Tongue (tissue), 3 donors: ENCODE measurements at places on chromosomes 1 and 21. TPM values are rescaled to one million over a fixed set of nuclear protein-coding genes. Genes with fewer than 3 reads are reported as not detected.
A peak's percentile ranks its signal among the peaks of the same experiment; 100 is the strongest.

- no peak for DNase-seq
Measured at GRCh38 chr1:172375211-172375631, 45.3 kb upstream of the C1orf105 start.

GRCh38 chr1:12745992-12746323, at the start of gene CFAP107:
Gene CFAP107 (plus strand): TSS chr1:12746200. CDS start chr1:12746431, 231 bp downstream.
- peak; percentile 37 for DNase-seq

DNA sequence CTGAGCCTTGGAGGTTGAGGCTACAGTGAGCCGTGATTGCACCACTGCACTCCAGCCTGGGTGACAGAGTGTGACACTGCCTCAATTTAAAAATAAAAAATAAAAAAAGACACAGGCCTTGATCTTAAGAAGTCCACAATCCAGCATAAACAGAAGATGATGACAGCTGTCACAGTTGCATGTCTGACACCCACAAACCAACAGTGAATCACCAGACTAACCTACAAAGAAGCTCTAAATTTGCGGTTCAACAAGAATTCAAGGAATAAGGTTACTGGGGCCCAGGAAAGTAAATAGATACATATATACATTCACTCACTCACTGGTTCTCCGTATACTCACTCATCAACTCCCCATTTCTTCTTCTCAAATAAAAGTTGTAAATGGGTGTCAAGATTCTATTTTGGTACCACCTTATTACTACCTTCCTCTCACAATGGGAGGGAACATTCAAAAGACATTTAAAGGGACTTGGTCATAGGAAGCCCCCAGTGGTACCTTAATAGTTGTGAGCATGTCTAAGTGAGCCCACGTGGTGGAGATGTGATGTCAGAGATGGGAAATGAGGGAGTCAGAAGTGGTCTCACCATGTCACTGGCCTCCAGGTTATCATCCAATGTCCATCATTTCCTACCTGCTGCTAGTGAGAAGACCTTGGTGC, 66.9 kb upstream of the PRDX6 start:
- no peak for DNase-seq

- peak; percentile 79 for DNase-seq
Measured at GRCh38 chr1:72567521-72567920, 285.2 kb upstream of the NEGR1 start.

- DNase-seq, result no peak
Measured at GRCh38 chr1:117396074-117396473, 28.8 kb downstream of the MAN1A2 start.

DNA sequence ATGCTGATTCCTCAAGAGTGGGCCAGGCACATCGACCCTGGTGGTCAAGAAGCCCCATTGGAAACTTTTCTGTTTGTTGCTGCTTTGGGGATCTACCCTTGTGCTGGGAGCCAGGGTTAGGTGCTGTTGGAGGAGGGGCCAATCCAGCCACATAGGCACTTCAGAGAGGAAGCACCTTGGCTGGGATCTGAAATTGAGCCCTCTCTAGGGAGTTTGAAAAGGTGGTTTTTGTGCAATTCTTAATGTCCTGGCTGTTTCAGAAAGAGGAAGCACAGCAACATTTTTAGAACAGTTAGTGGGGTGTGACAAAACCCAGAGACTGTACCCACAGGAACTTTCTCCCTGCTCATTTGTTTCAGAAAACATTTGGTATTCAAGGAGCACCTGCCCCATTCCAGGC, 17.2 kb upstream of the BEND5 start:
- no peak for DNase-seq

CYP2J2 gene
- 24.1 TPM for total RNA-seq

DNA sequence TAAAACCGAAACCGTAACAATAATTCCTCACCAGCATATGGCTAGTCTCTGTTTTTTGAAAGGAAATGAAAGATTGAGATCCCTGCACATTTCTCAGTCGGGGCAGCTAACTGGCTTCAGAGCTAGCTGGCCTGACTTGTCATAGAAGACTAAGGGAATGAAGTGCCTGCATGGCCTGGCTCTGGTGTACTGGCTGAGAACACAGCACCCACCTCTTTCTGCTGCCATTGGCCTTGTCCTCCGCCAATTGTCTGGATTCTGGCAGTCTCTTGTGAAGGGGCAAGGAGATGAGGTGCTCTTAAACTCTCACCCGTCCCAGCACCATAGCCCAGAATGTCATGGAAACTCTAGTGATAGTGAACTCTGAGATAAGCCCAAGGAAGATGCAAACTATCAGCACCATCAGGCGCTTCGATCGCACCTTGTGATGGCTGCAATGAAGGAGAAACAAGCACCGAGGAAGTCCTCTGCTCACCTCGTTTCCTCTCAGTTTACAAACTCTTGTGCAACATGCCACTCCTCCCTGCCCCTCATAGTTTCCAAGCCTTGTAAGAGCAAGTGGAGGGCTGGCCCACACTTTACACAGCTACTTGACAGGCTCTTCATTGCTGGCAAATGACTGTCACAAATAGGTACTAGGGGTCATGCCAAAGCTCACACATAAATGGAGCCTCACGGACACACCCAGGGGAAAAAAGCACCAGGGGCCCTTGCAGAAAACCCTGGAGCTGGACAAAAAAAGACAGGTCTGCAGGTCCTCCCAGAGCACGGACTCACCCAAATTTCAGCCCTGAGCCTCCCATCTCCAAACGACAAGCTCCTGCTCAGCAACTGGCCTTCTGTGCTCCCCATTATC, 16.4 kb downstream of the INPP5B start:
- DNase-seq, result peak; percentile 30

AMPD1 gene
- total RNA-seq, result 31.1 TPM

GRCh38 chr1:217687511-217687910, 56.4 kb downstream of the SPATA17 start:
- DNase-seq, result no peak

SPATA21 gene
- total RNA-seq, result not detected

GIPC2 gene
- total RNA-seq, result 1.7 TPM

- DNase-seq, result no peak
Measured at GRCh38 chr1:3482378-3482849, 27.9 kb downstream of the ARHGEF16 start.

DNA sequence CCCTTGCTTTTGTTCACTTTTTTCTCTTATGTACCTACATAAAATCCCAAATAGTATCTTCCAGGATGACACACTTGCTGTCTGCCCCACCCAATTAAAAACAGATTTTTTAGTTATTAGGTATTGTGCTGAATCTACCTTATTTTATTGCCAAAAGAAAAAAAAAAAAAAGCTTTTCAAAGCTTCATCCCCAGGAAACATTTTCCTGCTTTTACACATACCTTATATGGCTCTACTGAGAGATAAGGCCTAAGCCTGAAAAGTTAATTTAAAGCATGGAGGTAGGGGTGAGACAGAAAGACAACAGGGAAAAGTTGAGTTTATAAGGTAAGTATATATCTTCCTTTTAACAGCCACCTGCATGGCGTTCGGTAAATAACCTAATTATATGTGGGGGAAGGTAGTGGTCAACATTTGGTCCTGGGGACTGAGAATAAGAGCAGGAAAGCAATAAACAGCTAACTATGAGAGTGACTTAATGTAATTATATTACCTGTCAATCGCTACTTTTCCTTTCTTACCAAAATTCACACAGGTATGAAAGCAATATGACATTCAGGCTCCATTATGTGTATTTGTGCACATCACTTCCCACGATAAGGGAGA, 54.6 kb upstream of the BOLA1 start:
- peak; percentile 1 for DNase-seq

DNA sequence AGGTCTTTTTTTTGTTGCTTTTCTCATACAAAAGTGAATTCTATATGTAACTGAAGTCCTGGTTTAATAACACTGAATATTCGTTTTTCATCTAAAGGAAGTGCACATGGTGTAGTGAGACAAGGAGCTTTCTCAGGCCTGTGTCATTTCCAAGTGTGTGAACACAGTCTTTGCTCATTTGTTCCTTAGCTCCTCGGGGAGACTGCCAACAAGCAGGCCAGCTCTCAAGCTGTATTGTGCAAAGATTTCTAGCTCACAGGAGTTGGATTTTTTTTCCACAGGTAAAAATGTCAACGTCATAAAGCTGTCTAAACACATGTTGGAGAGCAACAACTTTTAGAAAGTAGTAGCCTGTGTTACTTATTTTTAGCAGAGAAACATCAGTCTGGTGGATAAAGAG, 87.8 kb upstream of the S1PR1 start:
- peak; percentile 28 for DNase-seq

DNA sequence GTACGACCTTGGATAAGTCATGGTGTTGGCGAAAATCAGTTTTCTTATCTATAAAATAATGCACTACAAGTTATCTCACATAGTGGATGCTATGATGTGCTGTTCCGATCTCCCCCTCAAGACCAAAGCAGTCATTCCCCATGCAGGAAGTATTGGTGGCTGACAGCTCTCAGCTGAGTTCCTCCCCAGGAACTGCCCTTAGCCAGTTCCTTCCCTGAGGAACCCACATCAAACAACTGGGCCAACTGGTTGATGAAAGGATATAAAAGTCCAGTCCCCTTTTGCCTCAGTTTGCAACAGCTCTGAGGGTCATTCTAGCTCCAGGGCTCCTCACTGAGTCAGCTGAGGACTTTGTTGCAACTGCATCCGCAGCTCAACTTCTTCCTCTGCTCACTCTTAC, 16.1 kb upstream of the SLAMF1 start:
- no peak for DNase-seq

PRAMEF10 gene
- total RNA-seq, result not detected

AQP10 gene
- not detected for total RNA-seq

- DNase-seq, result peak; percentile 94
Measured at GRCh38 chr1:20493839-20494608, 8.0 kb upstream of the CAMK2N1 start.

SRM gene
- total RNA-seq, result 25.7 TPM

ZNF691 gene
- 12.8 TPM for total RNA-seq

DNA sequence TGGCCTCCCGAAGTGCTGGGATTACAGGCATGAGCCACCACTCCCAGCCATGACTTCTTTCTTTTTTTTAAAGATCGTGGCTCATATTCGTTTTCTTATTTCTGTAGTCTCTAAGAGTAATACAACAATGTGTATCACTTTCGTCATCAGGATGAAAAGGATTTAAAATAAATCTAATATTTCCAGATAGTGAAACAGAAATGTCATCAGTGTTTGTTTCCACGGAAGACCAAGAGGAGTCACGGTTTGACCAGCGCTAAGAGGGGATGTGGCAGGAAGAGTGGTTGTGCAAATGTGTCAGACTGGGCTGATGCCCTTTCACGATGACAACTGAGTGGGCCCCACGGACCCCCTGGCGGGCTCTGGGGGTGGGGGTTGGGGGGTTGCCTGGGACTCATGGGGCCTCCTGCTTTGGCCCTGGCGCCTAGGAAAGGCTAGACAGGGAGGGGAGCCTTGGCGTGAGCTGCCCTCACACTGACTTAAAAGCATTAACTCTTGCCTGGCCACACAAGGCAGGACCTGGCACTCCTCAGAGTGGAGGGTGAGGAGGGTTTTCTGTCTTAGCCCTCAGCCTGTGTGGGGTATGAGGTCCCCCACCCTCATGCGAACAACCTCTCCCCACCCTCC, 8.4 kb downstream of the SOX13 start:
- DNase-seq, result no peak

- no peak for DNase-seq
Measured at GRCh38 chr1:67717876-67718275, 32.9 kb downstream of the GADD45A start.

DNA sequence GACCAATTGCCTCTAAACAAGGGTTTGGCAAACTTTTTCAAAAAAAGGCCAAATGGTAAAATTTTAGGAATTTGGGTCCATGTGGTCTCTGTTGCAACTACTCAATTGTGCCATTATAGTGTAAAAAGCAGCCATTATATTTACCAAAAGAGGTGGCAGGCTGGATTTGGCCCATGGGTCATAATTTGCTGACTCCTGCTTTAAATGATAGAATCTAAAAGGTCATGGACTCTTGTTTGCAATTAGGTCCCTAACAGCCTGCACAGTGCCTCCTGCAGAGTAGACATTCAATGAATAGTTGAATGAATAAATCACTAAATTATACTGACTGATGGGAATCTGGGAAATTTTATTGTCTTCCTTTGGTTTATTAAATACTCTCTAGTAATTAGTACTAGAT, 6.2 kb downstream of the BECN2 start:
- no peak for DNase-seq

TRPM2 gene
- total RNA-seq, result 2.2 TPM

DNA sequence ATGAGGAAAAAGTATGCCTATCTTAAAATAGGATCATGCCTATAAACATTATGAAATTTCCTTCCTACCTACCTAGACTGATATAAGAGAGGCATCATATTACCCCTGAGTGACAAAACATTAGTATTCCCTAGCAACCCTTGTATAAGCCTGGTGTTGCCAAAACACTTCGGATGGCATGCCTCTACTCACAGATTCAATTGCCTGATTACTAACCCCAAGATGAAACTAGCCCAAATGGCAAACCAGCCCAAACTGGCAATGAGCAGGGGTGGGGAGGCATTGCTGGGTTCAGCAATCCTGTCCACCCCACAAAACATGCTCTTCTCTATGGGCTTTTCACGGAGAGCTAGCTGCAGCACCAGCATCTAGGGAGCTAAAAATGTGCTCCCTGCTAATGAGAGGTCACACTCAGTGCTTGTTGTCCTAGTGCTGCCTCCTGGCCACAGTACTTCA, 13.9 kb downstream of the PALMD start:
- no peak for DNase-seq

DNA sequence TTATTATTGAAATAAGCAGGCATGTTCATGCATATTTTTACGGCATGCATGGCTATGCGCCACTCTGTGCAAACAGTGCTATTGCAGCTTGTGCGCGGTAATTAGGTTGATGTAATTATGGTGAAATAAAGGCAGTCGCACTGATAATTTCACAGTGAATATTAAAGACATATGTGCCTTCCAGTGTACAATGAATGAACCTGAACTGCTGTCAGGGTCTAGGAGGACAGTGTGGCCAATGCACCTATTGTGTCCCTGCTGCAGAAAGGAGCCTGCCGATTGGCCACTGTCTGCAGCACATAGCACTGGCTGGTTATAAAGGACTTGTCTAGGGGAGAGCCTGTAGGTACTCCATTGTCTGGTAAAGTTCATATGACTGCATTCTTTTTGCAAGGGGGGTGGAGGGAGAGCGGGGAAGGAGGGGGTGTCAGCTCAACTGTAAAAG, 340.4 kb downstream of the USP25 start:
- DNase-seq, result peak; percentile 37

- no peak for DNase-seq
Measured at GRCh38 chr1:167479331-167479979, 38.9 kb downstream of the CD247 start.
